ENCODE measurements at places on chromosomes 2 and 18. TPM values are rescaled to one million over a fixed set of nuclear protein-coding genes. Genes with fewer than 3 reads are reported as not detected.

- no peak overlapping the region for H3K4me3 ChIP-seq
- peak overlapping the region; percentile 90 for H3K27ac ChIP-seq
- DNase-seq, result peak; percentile 93
- H3K4me1 ChIP-seq, result peaks cover 6% of the 10 kb centered on the region
- no peaks in the 10 kb centered on the region for H3K36me3 ChIP-seq
These were observed 9.0 kb downstream of the SERTAD2 start for GRCh38 chr2:64644458-64645382.

DNA sequence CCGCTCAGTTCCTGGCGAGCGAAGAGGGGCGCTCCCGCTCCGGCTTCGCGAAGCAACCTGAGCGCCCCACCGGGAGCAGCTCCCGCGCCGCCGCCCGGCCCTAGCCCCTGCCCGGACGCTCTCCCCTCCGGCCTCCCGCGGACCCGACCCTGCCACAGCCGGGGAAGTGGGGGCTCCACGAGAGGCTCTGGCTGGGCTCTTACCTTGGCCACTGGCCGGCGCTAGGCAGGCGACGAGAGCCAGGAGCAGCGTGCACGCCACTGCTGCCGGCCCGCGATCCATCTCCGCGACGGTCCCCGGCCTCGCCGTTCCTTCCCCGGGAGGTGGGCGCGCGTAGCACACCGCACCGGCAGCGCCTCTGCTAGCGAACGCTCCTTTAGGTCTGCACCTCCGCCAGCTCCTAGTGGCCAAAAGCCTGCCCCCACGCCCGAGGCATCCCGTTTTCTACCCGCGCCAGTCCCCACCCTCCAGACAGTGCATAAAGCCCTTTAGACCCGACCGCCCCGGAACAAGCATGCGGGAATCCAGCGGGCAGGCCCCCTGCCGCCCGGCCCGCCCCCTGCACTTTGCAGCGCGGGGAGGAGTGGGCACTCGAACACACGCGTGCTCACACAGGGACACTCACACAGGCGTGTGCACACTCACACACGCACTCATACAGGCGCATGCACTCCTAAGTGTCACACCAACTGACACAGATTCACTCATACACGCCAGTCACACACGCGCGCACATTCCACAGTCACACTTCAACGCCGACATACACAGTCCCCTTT lies at the start of gene LRP2:
LRP2 (minus strand) TSS at position 417 of the 776 bp plus-strand sequence; CDS start at position 282, 135 bp downstream.
- peak within 1 kb of the TSS; percentile 41 for H3K4me3 ChIP-seq
- DNase-seq, result peak; percentile 25
- H3K4me1 ChIP-seq, result peaks cover 15% of the 10 kb centered on the region
- peaks cover 43% of the 10 kb centered on the region for H3K27me3 ChIP-seq
- H3K27ac ChIP-seq, result peak within 1 kb of the TSS; percentile 25

The SPATA3 gene
- total RNA-seq, result not detected

DNA sequence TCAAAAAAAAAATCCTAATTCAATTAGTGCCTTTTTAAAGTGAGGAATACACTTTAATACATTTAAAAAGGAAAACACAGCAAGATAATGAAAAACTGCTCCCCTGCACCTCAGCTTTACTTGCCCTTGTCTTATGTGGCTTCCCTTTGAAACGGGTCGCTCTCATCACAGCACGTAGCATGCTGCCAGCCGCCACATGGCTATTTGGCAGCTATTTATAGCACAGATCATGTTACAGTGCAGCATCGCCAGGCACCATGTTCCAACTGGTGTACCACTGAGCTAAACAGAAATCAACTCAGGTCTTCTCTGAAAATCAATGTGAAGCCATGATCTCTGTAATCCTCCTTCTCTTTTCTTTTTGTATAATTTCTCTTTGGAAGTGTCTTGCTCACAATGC lies 65.1 kb downstream of the TMEM182 start:
- no peaks in the 10 kb centered on the region for H3K36me3 ChIP-seq
- H3K4me1 ChIP-seq, result peaks cover 6% of the 10 kb centered on the region
- H3K4me3 ChIP-seq, result no peak overlapping the region
- DNase-seq, result peak; percentile 74

DNA sequence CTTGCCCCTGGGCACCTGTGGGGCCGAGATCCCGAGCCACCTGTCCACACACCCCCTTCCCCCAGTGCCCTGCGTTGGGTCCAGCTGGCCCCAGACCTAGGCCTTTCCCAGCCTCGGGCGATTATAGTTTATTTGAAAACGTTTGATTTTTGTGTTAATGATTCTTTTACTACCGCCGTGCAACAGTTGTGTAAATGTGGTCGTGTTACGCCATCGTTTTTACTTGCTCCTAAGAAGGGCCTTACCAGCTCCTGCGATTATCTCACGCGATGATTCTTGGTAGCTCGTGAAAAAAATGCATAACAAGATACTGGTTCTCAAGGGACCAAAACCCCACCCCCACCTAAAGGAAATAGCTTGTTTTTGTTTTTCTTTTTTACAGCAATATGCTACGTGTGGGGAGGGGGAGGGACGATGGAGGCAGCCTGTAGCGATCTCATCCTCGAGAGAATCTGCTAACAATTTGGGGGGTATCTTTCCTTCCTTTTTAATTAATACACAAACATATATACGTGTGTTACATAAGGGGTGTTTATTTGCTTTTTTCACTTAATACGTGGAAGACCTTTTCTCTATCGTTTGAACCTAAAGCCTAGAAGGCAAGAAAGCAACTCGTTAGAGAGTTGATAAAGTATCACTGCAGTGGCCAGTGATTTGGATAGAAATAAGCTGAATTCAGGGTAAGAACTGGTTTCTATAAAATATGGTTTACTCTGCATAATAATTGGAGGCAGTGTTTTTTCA lies 1.0 kb downstream of the ZDBF2 start:
- H3K4me3 ChIP-seq, result peak overlapping the region; percentile 79
- peak overlapping the region; percentile 14 for H3K27ac ChIP-seq
- H3K27me3 ChIP-seq, result peaks cover 66% of the 10 kb centered on the region
- H3K36me3 ChIP-seq, result no peaks in the 10 kb centered on the region
- peaks cover 12% of the 10 kb centered on the region for H3K4me1 ChIP-seq
- no peak for DNase-seq

DNA sequence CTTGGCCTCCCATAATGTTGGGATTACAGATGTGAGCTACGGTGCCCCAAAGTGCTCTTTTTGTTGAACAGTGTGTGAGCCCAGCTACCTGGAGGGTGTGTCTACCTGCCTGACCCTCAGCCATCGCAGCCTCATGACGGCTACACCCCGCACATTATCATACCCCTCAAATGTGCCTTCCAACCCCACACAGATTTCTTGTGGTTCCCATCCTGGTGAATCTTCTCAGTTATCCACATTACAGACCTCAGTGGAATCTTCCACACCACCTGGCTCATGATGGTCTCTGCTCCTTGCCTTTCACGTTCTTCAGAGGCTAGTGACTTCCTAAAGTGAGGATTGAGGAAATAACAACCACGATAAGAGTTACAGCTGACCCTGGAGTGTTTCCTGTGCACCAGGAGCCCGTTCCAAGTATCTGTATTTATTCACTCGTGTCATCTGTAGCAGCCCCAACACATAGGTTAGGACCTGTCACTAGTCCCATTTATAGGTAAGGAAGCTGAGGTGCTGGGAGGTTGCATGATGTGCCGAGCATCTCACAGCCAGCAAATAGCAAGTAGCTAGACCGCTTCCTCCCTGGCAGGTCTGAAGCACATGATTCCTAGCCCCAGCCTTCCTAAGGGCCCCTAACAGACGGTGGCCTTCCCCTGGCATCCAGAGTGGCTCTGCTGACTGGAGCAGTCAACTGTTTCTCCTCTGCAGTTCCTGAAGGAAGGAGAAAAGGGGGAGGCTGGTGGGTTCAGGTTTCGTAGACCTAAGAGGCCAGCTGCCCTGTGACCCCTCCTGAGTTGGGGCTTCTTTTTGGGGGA lies 47.3 kb downstream of the TCF7L1 start:
- H3K4me1 ChIP-seq, result peaks cover 2% of the 10 kb centered on the region
- no peaks in the 10 kb centered on the region for H3K36me3 ChIP-seq
- no peak overlapping the region for H3K4me3 ChIP-seq
- H3K27me3 ChIP-seq, result no peaks in the 10 kb centered on the region
- no peak overlapping the region for H3K27ac ChIP-seq

The MYO3B gene
- total RNA-seq, result 0.82 TPM

DNA sequence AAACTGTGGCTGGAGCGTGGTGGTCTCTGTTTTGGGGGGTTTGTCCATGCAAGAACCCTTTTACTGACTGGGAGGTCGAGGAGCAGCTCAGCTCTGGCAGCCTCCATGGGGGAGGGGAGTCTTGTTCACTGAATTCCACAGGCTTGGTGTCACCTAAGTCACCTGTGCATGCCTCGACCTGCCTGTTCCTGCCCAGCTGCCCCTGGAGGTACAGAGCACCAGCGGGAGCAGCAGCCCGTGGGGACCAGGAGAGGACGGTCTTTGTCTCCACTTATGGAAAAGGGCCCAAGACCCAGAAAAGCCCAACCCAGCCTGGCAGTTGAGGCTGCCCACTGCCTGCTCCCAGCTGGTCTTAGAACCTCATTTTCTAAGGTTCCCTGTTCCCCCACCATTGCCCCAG lies 168.7 kb upstream of the AGAP1 start:
- H3K27ac ChIP-seq, result no peak overlapping the region
- H3K36me3 ChIP-seq, result no peaks in the 10 kb centered on the region
- DNase-seq, result no peak

GRCh38 chr2:47214990-47215389 lies 59.9 kb upstream of the STPG4 start:
- H3K27ac ChIP-seq, result no peak overlapping the region
- no peaks in the 10 kb centered on the region for H3K27me3 ChIP-seq
- H3K36me3 ChIP-seq, result no peaks in the 10 kb centered on the region
- no peak for DNase-seq

DNA sequence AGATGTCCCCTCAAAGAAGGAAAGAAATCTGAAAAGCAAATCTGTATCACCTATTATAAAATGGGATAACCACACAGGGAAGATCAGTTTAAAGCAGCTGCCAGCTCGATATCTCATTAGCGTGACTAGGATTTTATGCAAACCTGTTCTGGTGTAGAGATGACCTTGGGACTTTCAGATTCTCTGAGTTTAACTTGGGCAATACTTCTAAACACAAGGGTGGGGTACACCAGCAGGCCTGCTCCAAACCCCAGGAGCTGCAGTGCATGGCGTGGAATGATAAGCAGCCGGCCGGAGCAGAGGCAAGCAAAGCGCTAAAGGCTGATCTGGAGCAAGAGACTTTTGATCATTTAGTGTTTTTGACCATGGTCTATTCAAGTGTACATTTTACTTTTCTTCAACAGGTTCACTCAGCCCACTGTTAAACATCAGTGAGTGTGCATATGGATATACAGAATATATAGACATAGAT lies 4.7 kb downstream of the SERTAD2 start:
- H3K4me3 ChIP-seq, result no peak overlapping the region
- no peak for DNase-seq
- H3K27me3 ChIP-seq, result no peaks in the 10 kb centered on the region
- no peaks in the 10 kb centered on the region for H3K36me3 ChIP-seq
- no peaks in the 10 kb centered on the region for H3K4me1 ChIP-seq

DNA sequence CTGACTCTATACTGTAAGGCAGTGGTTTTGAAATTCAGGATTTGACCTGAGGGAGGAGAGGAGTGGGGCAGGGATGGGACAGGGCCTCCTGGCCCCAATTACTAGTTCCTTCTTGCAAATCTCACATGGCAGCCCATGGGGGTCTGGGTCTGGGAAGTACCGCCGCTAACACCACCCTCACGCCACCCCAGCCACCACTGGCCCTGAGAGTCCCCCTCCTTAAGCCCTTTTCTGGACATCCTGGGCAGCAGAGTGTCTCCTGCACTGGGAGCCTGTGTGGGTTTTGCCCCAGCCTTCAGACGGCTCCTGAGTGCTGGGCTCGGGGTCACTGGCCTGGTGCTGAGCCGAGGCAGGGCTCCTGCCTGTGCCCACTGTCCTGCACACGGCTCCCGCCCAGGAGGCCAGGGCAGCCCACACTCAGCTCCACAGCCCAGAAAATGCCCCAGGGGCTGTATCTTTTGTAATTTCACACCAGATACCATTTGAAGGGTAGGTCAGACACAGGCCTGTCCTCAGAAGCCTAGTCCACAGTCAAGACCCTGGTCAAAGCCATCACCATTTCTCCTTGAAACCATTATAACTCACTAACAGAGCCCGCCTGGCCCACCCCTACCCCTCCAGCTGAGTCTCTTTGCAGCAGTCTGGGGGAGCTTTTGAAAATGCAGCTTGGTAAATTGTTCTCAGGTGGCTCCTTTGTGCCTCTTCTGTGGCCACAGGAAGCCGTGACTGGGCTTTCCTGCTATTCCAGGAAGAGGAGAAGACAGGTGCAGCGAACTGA lies 55.1 kb downstream of the CYP27C1 start:
- no peaks in the 10 kb centered on the region for H3K36me3 ChIP-seq
- H3K4me3 ChIP-seq, result no peak overlapping the region
- H3K27ac ChIP-seq, result no peak overlapping the region
- no peaks in the 10 kb centered on the region for H3K4me1 ChIP-seq
- no peak for DNase-seq

GRCh38 chr2:167732326-167732725 lies 515.1 kb downstream of the STK39 start:
- no peaks in the 10 kb centered on the region for H3K36me3 ChIP-seq
- no peaks in the 10 kb centered on the region for H3K4me1 ChIP-seq
- no peak overlapping the region for H3K4me3 ChIP-seq
- no peak overlapping the region for H3K27ac ChIP-seq

DNA sequence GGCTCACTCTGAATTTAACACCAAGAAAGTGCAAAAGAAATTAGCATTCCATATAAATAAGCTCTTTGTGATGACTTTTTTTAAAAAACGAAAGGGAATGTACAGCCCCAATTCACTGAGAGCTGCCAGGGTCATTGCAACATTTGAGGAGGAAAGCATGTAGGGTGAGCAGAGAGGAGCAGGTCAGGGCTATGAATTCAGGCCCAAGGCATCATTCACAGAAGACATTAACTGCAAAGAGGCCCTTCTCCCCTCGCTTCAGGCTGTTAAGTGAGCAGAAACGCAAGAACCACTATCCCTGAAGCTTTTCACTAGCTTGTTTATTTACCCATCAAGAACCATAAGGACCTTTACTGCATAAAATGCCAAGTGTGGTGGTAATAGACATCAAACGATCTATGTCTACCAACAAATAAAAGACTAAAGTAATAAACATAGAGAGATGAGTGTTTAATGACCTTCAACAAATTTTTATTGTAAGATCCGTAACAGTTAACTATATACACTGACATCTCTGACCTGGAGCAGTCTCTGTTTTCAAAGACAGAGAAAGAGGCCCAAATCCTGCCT lies 333.1 kb upstream of the HNRNPA3 start:
- DNase-seq, result no peak
- no peaks in the 10 kb centered on the region for H3K4me1 ChIP-seq
- no peak overlapping the region for H3K27ac ChIP-seq
- no peaks in the 10 kb centered on the region for H3K36me3 ChIP-seq

DNA sequence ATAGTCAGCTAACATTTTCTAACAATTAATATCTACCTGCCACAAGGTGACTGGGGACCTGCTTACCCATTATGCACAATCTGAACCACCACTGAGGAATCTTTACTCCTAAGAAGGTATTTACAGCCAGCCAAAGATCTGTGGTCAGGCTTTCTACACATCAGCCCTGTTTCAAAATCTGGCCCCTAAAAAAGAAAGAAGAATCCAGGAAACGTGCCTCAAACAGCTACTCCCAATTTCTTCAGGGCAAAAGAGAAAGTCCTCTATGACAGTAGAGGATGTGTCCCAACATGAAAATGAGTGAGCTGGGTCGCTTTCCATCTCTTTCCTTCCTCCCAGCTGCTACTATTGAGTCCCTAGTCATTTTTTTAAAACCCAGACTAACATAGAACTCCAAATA lies 79.5 kb downstream of the EPB41L3 start:
- H3K4me1 ChIP-seq, result no peaks in the 10 kb centered on the region
- H3K4me3 ChIP-seq, result no peak overlapping the region
- H3K27me3 ChIP-seq, result no peaks in the 10 kb centered on the region
- H3K27ac ChIP-seq, result no peak overlapping the region

The GNAL gene
- total RNA-seq, result 3.5 TPM

- H3K36me3 ChIP-seq, result no peaks in the 10 kb centered on the region
- no peak overlapping the region for H3K27ac ChIP-seq
- peaks cover 10% of the 10 kb centered on the region for H3K27me3 ChIP-seq
These were observed 285.1 kb downstream of the MTX2 start for GRCh38 chr2:176554101-176555048.
